ENCODE measurements at places on chromosomes 3 and 15. TPM values are rescaled to one million over a fixed set of nuclear protein-coding genes. Genes with fewer than 3 reads are reported as not detected.
A peak's percentile ranks its signal among the peaks of the same experiment; 100 is the strongest.

Gene IL17RD
- total RNA-seq = not detected

Gene ACOX2
- total RNA-seq = not detected

DNA sequence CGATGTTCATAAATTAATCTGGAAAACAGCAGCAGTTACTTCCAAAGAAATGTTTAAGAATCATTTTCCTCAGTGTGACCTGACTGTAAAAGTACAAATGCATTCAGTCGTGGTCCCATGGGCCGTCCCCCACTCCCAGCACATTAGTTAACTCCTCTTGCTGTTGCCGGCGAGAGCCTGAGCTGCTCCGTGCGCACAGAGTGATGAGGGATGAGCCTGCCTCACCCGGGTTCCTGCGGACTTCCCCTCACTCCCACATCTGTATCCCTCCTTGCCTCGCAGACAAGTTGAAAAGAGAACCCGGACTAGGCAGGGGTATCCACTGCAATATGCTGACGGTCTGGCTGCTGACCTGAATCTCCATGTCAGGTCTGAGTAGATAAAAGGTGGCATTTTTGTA, 861.7 kb upstream of the NR2F2 start:
- no peaks in the 10 kb centered on the region for H3K4me1 ChIP-seq
- no peak overlapping the region for H3K4me3 ChIP-seq
- no peaks in the 10 kb centered on the region for H3K36me3 ChIP-seq

Gene IL5RA
- not detected for total RNA-seq

GRCh38 chr3:127288921-127289705, 1.3 kb upstream of the PRR20G start:
- no peak overlapping the region for H3K27ac ChIP-seq
- H3K4me1 ChIP-seq = no peaks in the 10 kb centered on the region
- no peaks in the 10 kb centered on the region for H3K36me3 ChIP-seq
- no peak for DNase-seq
- no peak overlapping the region for H3K4me3 ChIP-seq
- peaks cover 1% of the 10 kb centered on the region for H3K27me3 ChIP-seq

DNA sequence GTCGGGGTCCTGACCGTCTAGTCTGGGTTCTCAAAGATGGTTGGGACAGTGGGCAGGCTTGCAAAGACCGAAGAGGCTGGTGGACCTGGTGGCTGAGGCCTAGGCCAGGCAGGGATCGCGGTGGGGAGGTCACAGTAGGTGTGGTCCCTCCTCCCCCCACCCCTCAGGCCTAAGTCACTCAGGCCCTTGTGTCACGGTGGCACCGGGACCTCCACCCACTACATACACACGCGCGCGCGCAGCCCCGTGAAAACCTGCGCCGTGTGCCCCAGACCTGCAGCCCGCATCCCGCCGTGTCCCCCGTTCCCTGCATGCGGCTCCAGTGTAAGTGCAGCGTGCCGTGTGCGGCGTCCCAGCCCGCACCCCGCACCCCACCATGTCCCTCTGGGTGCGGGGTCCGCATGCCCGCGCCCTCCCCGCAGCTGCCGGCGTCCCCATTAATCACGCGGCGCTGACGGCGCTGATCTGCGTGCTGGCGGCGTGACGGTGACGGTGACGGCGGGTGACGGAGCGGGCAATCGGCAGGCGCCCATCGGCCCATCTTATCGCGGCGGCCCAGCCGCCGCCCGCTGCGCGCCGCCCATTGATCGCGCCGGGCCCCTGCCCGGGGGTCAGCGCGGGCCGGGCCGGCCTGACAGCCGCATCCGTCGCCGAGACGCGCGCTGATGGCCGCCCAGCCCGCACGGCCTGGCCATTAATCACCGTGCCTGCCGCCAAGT, 24.4 kb downstream of the SEC61A1 start:
- DNase-seq = peak; percentile 51
- H3K27ac ChIP-seq = no peak overlapping the region
- H3K27me3 ChIP-seq = no peaks in the 10 kb centered on the region
- H3K4me3 ChIP-seq = peak overlapping the region; percentile 79
- H3K4me1 ChIP-seq = peaks cover 13% of the 10 kb centered on the region

- no peak overlapping the region for H3K27ac ChIP-seq
- no peaks in the 10 kb centered on the region for H3K36me3 ChIP-seq
- H3K27me3 ChIP-seq = peaks cover 4% of the 10 kb centered on the region
- no peak overlapping the region for H3K4me3 ChIP-seq
Measured at GRCh38 chr3:13686367-13687160, 137.6 kb downstream of the FBLN2 start.

- no peaks in the 10 kb centered on the region for H3K36me3 ChIP-seq
- H3K4me3 ChIP-seq = no peak overlapping the region
- peaks cover 8% of the 10 kb centered on the region for H3K27me3 ChIP-seq
- no peak overlapping the region for H3K27ac ChIP-seq
- no peak for DNase-seq
- peaks cover 6% of the 10 kb centered on the region for H3K4me1 ChIP-seq
Measured at GRCh38 chr3:42719002-42719401, 16.4 kb upstream of the HHATL start.

Gene ABI3BP
- total RNA-seq = not detected

DNA sequence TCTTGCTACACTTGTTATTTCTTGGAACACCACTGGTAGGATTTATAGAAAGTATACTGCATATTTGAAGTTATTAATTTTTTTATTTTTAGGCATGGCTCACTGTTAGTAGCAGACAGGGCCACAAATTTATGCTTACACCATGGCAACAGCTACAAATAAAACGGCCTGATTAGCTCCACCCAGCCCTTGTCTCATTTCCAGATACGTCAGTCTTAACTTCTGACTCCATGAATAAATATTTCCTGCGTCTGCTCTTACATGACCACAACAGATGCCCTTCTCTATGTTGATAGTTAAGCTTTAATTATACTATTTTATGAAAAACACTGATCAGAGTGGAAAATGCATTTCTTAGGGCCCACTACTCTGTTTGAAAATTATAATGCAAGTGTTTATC, 62.3 kb upstream of the CPOX start:
- peaks cover 6% of the 10 kb centered on the region for H3K4me1 ChIP-seq
- no peaks in the 10 kb centered on the region for H3K36me3 ChIP-seq
- no peak overlapping the region for H3K27ac ChIP-seq
- no peak for DNase-seq

Gene LTK
- 2.2 TPM for total RNA-seq

DNA sequence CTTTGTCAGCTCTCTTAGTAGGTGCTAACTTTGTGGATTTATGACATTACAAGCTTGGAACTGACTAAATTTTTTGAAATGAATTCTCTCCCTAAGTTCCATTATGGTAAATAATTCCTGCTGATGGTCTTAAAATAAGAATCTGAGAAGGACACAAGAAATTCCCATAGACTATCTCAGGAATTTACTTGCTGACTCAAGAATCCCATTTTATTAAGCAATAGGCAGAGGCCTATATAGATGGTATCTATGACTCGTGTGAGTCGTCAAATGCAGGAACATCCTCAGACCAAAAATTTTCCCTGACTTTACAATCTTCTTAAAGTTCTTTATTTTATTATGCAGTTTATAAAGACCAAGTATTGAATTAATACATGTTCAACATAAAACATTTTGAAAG, 30.7 kb upstream of the CBLB start:
- no peaks in the 10 kb centered on the region for H3K4me1 ChIP-seq
- H3K27me3 ChIP-seq = no peaks in the 10 kb centered on the region
- H3K36me3 ChIP-seq = no peaks in the 10 kb centered on the region
- no peak overlapping the region for H3K4me3 ChIP-seq

DNA sequence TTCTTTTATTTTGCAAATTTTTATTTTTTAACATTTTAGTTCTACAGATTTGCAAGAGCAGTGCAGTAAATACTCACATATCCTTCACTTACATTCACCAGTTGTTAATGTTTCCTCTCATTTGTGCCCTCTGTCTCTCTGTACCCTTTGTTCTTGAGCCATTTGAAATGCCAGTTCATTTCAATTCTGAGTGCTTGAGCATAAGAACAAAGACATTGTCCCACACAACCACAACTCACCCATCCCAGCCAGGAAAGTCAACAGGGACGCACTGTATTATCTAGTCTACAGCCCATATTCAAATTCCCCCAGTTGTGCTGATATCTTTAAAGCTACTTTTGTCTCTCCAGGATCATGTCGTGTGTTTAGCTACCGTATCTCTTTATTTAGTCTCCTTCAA, 141.4 kb upstream of the SLC6A11 start:
- H3K4me1 ChIP-seq = no peaks in the 10 kb centered on the region
- H3K4me3 ChIP-seq = no peak overlapping the region
- no peak overlapping the region for H3K27ac ChIP-seq
- DNase-seq = no peak
- no peaks in the 10 kb centered on the region for H3K36me3 ChIP-seq

DNA sequence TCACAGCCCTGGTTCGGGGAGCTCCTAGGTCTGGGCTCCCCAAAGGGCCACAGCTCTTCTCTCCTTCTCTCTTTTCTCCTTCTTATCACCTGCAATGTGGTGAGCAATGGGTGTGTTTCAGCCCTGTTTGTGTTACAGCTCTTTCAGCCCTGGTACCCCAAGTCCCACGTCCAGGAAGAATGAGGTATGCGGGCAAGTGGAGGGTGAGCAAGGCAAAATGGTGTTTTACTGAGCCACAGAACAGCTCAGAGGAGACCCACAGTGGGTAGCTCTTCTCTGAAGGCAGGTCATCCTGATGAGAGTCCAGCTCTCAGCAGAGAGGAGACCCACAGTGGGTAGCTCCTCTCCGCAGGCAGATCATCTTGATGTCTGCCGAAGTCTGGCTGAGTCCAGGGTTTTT, 86.8 kb downstream of the BFSP2 start:
- no peak overlapping the region for H3K4me3 ChIP-seq
- H3K4me1 ChIP-seq = peaks cover 49% of the 10 kb centered on the region
- no peak for DNase-seq
- no peaks in the 10 kb centered on the region for H3K27me3 ChIP-seq
- no peaks in the 10 kb centered on the region for H3K36me3 ChIP-seq

GRCh38 chr3:15384510-15385237, 42.7 kb downstream of the METTL6 start:
- H3K27me3 ChIP-seq = no peaks in the 10 kb centered on the region
- peaks cover 3% of the 10 kb centered on the region for H3K36me3 ChIP-seq
- DNase-seq = no peak
- H3K27ac ChIP-seq = peak overlapping the region; percentile 95
- peak overlapping the region; percentile 71 for H3K4me3 ChIP-seq

Gene FBLN2
- total RNA-seq = 1.6 TPM

Gene HGD
- 0.78 TPM for total RNA-seq

- H3K27ac ChIP-seq = no peak overlapping the region
- H3K4me1 ChIP-seq = peaks cover 11% of the 10 kb centered on the region
- no peak overlapping the region for H3K4me3 ChIP-seq
Measured at GRCh38 chr3:73485877-73486330, 138.8 kb downstream of the PDZRN3 start.

GRCh38 chr3:21170964-21171363, 580.0 kb downstream of the ZNF385D start:
- no peaks in the 10 kb centered on the region for H3K27me3 ChIP-seq
- DNase-seq = no peak
- H3K4me3 ChIP-seq = no peak overlapping the region
- H3K36me3 ChIP-seq = no peaks in the 10 kb centered on the region
- H3K27ac ChIP-seq = no peak overlapping the region

- no peaks in the 10 kb centered on the region for H3K27me3 ChIP-seq
- no peaks in the 10 kb centered on the region for H3K36me3 ChIP-seq
- DNase-seq = no peak
- H3K4me1 ChIP-seq = no peaks in the 10 kb centered on the region
Measured at GRCh38 chr3:20739814-20740213, 553.8 kb upstream of the SGO1 start.

DNA sequence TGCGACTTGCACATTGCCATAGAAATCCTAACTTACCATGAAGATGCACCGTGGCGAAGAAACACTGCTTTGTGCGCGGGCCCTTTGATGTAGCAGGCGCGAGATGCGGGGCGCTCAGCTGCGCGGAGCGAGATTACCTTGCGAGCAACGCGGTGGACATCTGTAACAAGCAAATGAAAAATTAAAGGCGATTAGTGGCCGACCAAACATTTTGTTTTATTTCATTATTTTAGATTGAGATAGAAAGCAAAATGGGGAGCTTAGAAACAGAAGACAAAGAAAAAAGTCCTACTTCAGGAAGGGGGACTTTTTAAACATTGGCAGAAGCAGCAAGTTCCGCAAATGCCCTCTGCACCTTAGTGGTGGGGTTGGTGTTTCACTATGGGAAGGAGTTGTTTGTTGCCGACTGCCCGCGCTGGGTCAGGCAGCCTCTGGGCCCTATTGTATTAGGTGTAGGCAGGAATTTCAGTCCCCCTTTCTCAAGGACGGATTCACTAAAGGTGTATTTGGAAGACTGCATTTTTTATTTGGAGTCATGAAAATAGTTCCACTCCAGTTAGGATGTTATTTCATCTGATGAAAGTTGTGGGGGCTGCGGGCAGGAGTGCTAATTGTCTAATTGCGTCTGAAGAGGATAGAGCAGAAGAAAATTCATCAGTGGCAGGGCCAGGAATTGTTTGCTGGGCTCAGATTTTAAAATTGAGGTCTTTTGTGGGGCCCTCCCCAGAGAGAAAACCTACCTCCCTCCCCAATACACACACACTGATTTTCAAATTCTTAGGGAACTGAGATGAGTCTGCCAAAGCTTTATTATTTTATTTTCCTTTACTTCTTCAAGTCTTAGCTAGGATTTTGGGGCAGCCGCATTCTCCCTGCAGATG, 17.4 kb downstream of the ZIC4 start:
- H3K4me3 ChIP-seq = no peak overlapping the region
- no peak for DNase-seq
- no peaks in the 10 kb centered on the region for H3K4me1 ChIP-seq
- peaks cover 77% of the 10 kb centered on the region for H3K27me3 ChIP-seq
- H3K36me3 ChIP-seq = peaks cover 2% of the 10 kb centered on the region

Gene PIGZ
- total RNA-seq = 1.8 TPM
